Effector memory CD4-positive, alpha-beta T cell (primary cell): ENCODE measurements at places on chromosomes 13 and 19.

DNA sequence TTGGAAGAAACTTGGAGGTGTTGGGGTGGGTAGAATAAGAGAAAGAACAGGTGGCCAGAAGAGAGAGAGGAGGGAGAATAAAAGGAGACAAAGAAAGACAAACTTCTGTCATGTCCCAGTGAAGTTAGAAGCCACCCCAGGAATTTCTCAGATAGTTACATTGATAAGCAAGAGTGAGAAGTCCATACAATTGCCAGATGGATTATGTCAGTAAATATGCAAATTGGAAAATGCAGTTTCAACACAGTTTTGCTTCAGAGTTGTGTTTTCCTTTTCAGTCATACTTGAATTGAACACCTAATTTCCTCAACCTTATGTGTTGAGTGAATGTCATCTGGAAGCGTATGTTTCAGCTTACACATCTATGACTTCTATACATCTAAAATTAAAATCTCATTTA, 139.2 kb downstream of the RXFP2 start:
- DNase-seq, result no peak

GRCh38 chr19:13060964-13061927, 41.4 kb downstream of the LYL1 start:
- DNase-seq, result peak; percentile 54

DNA sequence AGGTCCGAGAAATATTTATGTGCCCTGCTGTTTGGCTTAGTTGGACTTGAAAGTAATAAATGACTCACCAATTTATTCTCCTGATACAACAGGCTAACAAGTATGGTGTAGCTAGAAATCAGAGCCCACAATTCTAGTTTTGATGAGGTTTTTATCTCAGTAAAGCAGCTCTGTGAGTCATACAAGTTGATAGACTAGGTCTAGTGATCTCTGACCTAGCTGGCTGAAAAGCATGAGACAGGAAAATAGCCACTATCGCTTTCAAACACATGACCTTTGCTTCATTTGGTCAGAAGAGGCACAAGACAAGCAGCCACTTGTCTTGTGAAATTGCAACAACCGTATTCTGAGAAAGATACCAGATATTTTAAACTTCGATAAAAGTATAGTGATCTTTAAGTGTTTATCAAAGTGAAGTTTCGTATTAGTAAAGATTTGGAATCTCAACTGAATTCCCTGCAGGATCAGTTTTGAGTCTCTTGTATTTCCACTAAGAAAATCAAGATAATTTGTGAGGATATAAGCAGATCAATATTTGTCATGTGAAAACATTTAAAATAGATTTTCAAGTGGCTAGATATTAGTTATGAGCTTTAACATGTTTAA, 126.7 kb downstream of the MAB21L1 start:
- no peak for DNase-seq

DNA sequence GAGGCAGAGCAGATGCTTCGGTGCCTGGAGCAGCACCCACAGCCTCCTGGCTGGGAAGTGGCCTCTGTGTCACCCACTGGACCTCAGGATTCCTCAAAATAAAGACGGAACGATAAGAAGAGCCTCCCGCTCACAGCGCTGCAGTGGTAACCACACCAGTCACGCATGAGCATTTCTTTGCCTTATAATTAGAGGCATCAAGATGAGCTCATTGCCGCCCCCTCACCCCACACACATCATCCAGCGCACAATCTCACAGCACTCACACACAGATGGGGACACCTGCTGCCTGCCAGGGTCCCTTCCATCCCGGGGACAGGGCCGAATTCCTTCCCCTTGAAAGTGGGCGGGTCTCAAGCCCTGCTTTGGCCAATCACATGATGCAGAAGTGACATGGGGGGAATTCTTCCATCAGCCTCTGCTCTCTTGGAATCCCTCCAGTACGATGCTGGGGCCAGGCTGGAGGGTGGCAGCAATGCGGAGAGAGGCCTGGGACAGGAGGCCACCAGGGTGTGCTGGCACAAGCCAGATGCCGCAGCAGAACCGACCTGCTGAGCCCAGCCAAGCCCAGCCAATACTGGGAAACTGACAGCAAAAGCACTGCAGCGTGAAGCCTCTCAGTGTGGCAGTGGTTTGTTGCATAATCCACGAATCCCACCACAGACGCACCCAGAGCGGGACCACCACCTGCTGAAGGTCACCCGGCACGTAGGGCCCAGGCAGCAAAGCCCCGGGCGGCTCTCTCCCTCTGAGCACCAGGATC, 16.0 kb downstream of the PIP5K1C start:
- no peak for DNase-seq

- DNase-seq, result no peak
These were observed 20.7 kb downstream of the PAN3 start for GRCh38 chr13:28159057-28159456.

- no peak for DNase-seq
These were observed 169.5 kb upstream of the UFM1 start for GRCh38 chr13:38180126-38180525.

DNA sequence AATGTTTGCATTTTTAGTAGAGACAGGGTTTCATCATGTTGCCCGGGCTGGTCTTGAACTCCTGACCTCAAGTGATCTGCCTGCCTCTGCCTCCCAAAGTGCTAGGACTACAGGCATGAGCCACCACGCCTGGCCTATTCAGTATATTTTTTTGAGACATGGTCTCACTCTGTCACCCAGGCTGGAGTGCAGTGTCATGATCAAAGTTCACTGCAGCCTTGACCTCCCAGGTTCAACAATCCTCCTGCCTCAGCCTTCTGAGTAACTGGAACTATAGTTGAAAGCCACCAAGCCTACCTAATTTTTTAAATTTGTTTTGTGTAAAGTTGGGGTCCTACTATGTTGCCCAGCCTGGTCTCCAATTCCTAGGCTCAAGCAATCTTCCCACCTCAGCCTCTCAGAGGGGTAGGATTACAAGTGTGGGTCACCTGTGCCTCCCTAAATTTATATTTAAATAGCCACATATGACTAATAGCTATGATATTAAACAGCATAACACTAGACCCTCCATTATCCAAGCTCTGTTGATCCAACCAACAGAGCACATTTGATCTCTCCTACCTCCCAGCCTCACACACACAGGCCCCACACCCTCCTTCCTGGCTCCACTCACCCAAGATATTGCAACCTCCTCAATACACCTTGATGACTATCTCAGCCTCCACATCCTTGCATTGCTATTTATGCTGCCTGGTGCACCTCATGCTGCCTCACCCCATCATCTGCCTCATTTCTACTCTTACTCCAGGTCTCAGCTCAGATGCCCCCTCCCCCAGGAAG, 2.1 kb upstream of the CEACAM19 start:
- no peak for DNase-seq

DNA sequence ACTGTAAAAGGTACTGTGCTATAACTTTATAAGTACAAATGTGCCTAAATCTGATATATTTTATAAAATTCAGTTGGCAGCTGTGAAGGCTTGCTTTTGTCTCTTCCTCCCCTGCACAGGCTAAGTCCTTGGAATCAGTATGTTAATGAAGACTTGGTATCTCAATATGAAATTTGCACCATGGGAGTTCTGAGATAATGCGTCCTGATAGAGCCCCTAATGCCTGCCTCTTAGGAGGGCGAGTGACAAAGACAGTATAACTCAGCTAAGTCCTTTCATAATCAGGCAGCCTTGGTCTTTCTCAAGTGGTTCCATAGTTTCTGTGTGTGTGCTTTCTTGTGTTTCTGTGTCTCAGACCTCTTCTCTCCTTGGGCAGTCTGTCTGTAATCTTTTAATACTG, 14.7 kb downstream of the LRCH1 start:
- DNase-seq, result no peak
